ENCODE measurements at places on chromosomes 16 and 17. TPM values are rescaled to one million over a fixed set of nuclear protein-coding genes. Genes with fewer than 3 reads are reported as not detected.

ABCA8 gene
- 51.5 TPM for polyA plus RNA-seq

SLC13A2 gene
- not detected for polyA plus RNA-seq

PIPOX gene
- 0.74 TPM for polyA plus RNA-seq

DNA sequence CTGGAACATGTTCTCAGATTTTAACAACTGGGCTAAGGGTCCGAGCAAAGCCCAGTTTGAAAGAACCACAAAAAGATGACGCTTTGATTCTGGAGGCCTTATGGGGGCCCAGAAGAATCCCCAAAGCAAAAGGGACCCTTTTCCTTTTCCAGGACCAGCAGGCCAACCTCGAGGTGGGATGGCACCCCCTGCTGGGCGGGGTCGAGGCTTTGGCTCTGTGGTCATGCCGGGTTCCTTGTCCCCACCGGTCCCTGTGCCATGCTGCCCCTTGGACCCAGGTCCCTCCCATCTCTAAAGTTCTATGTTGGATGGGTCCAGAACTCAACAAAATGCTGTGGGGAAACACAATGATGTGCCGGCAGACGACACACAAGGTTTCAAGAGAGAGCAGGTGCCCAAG lies 30.9 kb downstream of the TMEM204 start:
- no peak for DNase-seq

- DNase-seq = no peak
Observed at GRCh38 chr17:28857905-28858800, 3.3 kb downstream of the ERAL1 start.

GRCh38 chr17:68600931-68601564 lies at the start of gene FAM20A:
Gene FAM20A (minus strand): TSS chr17:68601367. CDS start chr17:68600666, 701 bp downstream.
- no peak for DNase-seq

DNA sequence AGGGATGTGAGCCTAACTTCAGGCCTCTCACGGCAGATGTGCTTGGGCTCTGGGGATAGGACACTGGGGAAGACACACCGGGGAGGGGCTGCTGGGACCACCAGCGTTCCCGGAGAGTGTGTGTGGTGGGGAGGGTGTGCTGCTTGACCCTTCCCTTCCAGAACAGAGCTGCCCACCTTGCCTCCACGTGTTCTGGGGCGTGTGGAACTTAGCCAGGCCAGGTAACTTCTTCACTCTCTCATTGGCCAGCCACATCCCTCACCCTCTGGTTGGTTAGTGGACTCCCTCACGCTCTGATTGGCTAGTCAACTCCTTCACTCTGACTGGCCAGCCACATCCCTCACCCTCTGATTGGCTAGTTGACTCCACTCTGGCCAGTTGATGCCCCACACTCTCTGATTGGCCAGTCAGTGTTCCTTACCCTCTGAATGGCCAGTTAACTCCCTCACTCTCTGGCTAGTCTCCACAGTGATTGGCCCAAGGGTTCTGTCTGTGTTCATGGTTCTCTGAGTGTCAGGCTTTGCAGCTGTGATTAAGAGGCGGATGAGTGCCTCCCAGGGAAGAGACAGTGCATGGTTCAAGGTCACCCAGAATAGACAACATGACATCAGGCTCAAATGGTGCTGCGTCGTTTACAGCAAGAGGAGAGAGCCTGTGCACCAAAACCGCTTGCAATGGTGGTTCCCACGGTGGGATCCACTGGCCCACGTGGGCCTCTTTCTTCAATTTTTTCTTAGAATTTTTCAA lies 10.0 kb downstream of the TMEM235 start:
- DNase-seq = no peak

- DNase-seq = peak; percentile 79
Observed at GRCh38 chr16:56191156-56191815, at the start of gene GNAO1. Gene GNAO1 (plus strand): TSS chr16:56191489. CDS start chr16:56192236, 747 bp downstream.

GRCh38 chr17:82287868-82288801 lies 14.6 kb upstream of the CSNK1D start:
- DNase-seq = no peak

DNA sequence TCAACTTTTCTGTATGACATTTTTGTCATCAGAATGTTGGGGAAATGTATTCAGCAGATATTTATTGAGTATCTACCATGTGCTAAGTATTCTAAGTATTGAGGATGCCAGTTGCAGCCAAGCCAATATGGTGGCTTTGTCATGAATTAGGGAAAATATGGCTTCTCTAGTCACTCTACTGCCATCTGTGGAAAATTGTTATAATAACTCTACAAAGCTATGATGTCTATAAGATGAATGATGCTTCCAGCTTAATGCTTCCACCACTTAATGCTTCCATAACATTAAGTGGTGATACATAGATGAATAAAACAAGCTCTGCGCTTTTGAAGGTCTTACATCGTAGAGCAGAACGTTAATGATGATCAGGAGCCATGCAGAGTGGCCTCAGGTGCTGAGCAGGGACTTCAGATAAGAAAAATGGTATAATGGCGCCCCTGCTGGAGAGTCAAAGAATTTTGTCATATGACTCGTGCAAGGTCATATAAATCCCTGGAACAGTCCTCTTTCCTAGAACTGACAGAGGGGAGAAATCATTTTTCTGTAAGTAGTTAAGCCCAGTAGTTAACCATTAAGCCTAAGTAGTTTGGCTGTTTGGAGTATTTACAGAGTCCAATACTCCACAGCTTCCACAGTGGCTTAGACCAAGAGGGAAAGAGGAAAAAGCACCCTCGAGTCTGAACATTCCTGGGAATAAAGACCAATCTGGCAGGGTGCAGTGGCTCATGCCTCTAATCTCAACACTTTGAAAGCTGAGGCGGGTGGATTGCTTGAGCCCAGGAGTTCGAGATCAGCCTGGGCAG lies 2.7 kb upstream of the TMIGD1 start:
- DNase-seq = no peak

GRCh38 chr17:57672971-57673370 lies 72.1 kb downstream of the CCDC182 start:
- DNase-seq = no peak

DNA sequence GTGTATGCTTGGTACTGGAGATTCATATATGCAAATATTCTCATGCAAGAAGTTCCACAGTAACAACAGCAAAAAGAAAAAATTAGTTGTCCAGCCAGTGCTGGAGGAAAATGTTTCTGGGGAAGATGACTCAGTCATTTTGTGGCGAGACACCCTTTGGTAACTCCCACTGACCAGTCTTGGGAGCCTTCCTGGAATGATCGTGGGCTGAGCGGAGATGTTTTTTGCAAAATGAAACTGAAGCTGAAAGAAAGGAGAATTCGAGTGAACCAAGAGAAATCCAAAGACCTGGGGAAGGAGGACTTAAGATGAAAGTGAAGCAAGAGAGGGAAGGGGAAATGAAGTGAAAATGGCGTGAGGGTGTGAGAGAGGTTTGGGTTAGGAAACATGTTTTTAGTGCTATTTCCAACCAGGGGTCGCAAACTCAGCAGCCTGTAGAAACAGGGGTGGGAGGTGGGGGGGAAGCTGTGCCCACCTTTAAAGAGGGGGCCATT lies 5.2 kb downstream of the ITPRIPL2 start:
- peak; percentile 65 for DNase-seq

DNA sequence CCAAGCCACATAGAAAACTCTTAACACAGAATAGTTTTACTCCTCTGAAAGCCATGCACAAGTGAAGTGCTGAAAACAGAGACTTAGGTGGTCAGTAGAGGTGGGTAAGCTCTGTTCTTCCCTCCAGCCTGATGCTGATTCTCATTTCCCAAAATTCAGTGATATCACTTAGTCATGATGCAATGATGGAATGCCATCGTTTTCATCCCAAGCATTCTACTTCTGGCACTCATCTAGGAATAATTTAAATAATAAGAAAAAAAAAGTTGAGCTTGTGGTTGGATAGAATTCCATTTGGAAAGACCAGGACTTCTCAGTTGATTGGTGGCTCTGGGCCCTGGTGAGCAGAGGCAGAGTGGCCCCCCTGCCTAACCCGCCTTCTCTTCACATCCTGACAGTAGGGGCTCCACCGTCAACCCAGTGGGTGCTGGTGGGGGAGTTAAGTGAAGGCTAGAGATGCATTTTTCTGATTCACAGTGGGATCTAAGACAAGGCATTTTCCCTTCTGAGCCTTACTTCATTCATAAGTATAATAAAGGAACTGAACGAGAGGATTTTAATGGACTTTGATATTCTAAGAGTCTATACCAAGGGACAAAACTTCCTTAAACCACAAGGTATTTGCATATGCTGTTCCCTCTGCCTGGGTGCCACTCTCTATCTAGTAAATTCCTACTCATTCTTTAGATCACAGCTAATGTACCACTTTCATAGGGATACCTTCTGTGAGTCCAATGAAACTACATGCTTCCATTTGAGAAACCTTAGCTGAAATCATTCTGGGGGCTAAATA lies 310.3 kb upstream of the DYNLRB2 start:
- DNase-seq = no peak

- no peak for DNase-seq
Observed at GRCh38 chr16:68839831-68840230, 3.5 kb upstream of the TANGO6 start.

- DNase-seq = no peak
Observed at GRCh38 chr17:48503747-48504146, 27.1 kb downstream of the HOXB1 start.

DNA sequence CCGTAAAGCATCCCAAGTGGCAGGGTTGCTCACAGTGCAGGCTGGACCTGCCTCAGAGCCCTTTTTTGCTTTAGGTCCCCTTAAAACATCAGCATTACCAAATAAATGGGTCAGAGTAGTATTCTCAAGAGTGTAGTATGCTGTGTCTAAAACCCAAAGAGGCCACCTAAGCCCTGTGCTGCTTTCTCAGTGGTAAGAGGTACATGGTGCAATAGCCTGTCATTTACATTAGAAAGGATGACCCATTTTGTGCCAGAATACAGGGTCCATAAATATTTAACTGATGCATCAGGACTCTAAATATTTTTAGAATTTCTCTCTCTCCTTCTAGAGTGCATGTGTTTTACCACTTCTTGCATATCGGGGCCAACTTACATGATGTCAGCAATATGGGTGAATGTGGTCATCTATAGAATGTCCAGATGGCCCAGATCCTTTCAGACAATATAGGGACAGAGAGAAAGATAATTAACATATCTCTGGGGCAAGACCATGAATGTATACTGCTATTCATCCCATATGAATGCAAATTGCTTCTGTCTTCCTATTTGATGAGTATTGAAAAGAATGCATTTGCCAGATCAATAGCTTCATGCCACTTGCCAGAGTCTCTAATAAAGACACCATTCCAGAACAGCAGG lies 329.2 kb downstream of the PMP22 start:
- no peak for DNase-seq

DNA sequence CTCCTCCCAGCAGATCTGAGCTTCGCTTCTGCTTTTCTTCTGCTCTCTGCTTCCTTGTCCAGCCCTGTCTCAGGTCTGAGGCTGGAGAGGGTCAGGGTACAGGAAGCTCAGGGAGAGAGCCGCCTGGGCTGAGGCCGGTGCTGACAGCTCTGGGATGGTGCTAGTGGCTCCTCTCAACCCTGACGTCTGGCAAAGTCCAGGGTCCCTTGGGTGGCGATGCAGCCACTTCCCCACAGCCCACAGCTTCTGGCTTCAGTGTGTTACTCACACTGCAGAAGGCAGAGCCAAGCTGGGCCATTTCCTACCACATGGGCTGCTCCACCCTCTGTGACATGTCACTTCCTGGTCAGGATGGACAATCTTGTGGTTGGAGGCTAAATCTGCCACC lies at the start of gene CD300C:
CD300C (minus strand) TSS at position 273 of the 388 bp plus-strand sequence. CDS start 333 bp downstream, outside the sequence.
- DNase-seq = no peak

DNA sequence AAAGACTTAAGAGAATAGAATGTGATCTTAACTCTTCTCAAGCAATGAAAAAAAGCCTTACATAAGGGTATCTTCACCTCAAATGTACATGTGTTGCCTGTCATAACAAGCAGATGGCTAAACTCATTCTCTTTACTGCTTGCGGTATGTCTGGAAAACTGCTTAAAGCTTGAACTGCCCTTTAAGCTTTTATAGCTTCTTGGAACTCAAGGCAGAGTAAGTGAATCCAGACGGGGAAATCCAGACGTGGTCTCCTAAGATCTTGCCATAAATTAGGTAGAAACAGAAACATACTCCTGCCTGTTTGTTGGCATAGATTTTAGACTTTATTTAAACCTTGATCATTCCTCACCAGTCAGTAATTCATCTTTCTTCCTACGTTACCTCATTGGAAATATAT lies 19.6 kb downstream of the CLUAP1 start:
- peak; percentile 85 for DNase-seq

DNA sequence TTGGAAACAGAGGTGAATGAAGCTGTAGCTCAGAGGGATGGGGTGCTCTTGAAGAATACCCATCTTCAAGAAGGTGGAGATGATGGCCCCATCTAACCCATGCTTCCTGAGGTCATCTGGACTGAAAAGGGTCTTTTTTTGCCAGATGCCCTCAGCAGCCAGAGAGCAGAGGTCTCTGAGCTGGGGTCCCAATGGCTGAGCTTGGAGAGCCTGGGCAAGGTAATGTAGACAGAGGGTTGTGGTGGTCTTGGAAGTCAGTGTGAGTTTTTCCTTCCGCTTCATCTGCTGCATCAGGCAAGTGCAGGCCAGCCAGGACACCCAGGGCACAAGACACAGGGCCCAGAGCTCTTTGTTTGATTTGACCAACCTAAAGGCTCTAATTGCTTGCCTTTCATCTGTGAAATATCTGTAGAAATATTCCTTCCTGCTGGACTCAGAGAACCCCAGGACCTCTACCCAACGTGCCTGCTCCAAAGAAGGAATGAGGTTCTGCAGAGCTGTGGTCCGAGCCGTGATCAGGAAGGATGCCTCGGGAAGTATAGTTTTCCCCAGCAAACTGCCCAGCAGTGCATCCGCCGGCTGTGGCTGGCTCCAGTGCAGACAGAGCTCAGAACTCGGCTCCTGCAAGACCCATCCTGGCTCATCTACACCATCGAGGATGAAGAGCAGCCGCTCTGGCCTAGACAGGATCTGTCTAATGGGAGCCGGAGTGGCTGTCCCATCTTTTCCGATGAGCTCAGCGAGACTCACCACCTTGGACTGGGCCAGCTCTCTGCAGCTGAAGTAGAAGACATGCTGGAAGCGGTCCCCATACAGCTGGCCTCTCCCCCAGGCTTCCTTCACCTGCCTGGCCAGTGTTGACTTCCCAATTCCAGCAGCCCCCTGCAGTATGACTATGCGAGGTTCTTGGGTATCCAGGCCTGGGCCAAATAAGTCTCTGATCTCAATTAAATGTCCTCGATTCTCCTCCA lies 25.2 kb downstream of the NLRP1 start:
- no peak for DNase-seq

DNA sequence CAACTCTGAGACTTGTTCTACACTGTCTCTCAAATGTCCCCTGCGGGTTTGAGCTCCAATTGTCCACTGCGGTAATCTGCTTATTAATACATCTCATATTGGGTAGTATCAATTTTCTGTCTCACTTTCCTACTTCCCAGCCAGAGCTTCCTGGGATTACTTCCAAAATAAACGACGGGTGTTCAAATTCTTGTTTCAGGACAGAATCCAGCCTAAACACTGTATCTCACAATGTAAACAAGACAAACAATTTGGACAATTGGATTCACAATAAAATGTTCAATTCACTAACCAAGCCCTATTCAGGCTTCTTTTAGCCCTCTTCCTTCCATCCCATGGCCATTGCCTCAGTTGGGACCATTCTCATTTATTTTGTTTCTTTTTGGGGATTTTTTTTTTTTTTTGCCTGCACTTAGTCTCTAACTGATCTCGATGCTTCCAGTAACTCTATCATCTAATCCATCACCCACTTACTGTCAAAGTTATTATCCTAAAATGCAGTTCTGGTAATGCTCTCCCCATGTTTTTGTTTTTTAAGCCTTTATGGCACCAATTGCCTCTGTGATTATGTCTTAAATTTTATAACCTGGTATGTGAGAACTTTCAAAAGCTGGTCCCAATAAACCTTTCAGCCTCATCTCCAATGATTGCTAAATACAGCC lies 2.0 kb upstream of the VAT1L start:
- DNase-seq = no peak
